ENCODE measurements at places on chromosomes 7 and 10. TPM values are rescaled to one million over a fixed set of nuclear protein-coding genes. Genes with fewer than 3 reads are reported as not detected.

The PRKAR2B gene
- total RNA-seq, result 15.4 TPM

The AKR1B15 gene
- total RNA-seq, result 2.6 TPM

- H3K27ac ChIP-seq, result peak overlapping the region; percentile 53
- H3K36me3 ChIP-seq, result peaks cover 26% of the 10 kb centered on the region
- H3K4me1 ChIP-seq, result peaks cover 28% of the 10 kb centered on the region
- H3K27me3 ChIP-seq, result no peaks in the 10 kb centered on the region
- no peak overlapping the region for H3K4me3 ChIP-seq
These were observed 57.2 kb downstream of the MAD1L1 start for GRCh38 chr7:2175514-2175913.

DNA sequence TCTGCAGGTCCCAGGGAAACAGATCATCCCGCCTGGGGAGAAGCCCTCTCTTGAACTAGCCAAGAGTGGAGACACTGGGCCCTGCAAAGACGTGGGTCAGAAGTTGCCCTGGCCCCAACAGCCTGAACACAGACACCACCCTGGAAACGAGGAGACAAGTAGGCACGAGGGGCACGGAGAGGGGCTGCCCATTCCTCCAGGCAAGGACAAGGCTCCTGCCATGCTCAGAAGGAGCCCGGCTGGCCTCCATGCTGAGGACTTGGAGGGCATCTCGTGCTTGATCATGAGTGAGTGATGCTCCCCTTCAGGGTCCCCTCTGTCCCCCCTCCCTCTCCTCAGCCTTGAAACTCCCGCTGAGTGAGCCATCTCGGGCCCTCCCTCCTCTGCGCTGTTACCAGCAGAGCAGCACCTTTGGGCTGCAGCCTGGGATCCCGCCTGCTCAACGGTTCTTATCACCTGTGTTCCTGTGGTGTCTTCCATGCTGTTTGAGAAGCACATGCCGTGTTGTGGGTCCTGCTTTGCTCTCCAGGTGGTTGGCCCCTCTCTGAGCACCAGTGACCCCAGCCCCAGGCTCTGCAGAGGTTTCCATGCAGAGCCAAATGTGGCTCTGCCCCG, 544.3 kb downstream of the TCERG1L start:
- no peaks in the 10 kb centered on the region for H3K36me3 ChIP-seq
- H3K27me3 ChIP-seq, result no peaks in the 10 kb centered on the region
- no peak overlapping the region for H3K4me3 ChIP-seq
- no peak for DNase-seq
- H3K4me1 ChIP-seq, result no peaks in the 10 kb centered on the region

DNA sequence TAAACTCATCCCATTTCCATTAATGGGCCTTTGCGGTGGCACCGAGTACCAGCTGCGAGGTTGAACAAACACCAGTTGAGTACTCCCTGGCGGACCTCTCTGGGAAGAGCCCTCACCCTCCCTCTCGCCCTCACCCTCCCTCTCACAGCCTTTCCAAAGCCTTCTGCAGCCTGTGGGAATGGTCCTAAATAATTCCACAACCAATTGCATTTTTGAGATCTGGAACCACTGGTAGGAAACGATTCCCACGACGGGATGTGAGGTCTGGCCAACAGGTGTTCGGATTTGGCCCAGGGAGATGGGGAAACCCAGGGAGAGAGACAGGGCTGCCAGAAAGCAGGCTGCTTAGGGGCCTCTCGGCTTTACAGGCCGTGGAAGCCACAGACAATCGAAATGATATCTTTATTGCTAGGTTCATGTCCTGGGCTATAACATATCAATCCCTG, 5.3 kb downstream of the PTF1A start:
- H3K36me3 ChIP-seq, result no peaks in the 10 kb centered on the region
- no peak overlapping the region for H3K27ac ChIP-seq
- peaks cover 90% of the 10 kb centered on the region for H3K27me3 ChIP-seq
- DNase-seq, result no peak
- H3K4me1 ChIP-seq, result no peaks in the 10 kb centered on the region
